ENCODE measurements at places on chromosomes 7 and 10. TPM values are rescaled to one million over a fixed set of nuclear protein-coding genes. Genes with fewer than 3 reads are reported as not detected.

DNA sequence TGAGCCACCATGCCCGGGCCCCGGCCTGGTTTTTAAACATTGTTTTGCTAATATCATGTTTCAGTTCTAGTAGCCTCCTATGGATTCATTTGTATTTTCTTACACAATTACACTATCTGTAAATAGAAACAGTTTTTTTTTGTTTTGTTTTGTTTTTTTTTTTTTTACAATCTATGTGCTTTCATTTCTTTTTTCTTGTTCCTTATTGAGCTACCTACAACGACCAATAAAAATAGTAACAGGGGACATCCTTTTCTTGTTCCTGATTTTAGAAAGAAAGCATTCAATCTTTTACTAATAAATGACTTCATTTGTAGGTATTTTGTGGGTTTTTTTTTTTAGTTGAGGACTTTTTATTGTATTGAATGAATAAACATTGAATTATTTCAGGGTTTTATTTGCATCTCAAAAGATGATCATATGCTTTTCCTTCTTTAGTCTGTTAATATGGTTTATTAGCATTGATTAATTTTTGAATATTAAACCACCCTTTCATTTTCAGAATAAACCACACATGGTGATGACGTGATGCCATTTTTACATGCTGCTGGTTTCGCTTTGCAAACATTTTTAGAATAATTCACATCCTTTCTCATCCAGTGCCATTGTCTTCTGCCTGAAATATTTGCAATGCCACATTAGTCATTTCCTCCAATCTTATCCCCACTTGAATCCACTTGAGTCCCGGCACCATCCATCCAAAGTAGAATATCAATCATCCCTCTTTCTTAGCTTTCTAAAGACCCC lies 18.1 kb upstream of the AKR1E2 start:
- H3K27me3 ChIP-seq, result no peaks in the 10 kb centered on the region
- no peak overlapping the region for H3K4me3 ChIP-seq
- H3K36me3 ChIP-seq, result no peaks in the 10 kb centered on the region
- H3K4me1 ChIP-seq, result peaks cover 4% of the 10 kb centered on the region

DNA sequence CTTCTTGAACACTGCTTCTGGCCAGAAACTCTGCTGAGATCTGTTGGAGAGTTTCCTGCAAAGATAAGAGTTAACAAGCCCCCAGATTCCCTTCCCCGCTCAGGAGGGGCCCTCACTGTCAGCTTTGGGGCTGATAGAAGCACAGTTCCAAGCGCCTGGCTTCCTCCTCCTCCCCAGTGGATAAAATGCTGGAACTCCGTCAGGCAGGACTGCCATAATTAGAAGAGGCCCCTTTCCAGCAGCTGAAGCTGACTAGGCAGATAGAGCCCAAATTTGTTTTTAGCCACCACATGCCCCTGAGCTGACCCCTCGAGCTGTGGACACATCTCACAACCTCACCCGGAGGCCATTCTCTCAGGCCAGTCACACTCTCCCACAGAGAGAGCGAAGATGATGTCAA lies 89.4 kb downstream of the TBXAS1 start:
- H3K36me3 ChIP-seq, result no peaks in the 10 kb centered on the region
- no peak overlapping the region for H3K27ac ChIP-seq
- H3K4me3 ChIP-seq, result no peak overlapping the region
- no peak for DNase-seq

DNA sequence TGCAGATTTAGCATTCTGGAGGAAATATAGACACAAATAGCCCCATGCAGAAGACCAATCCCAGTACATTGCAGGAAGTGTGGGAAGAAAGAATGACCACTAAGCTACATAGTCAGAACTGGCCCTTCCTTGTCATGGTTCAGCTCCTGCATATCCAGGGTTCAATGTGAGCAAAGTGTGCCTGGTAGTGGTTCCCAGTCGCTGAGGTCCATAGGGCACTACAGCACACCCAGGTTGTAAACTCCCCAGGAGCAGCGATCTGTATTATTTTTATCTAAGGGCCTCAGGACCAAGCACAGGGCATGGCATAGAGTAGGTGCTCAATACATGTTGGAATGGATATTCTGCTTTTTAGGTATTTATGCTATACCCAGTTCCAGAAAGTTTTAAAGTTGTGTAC lies 114.4 kb downstream of the RTKN2 start:
- no peak overlapping the region for H3K4me3 ChIP-seq
- H3K4me1 ChIP-seq, result no peaks in the 10 kb centered on the region
- DNase-seq, result no peak
- no peaks in the 10 kb centered on the region for H3K36me3 ChIP-seq

The MKX gene
- total RNA-seq, result 1.6 TPM

DNA sequence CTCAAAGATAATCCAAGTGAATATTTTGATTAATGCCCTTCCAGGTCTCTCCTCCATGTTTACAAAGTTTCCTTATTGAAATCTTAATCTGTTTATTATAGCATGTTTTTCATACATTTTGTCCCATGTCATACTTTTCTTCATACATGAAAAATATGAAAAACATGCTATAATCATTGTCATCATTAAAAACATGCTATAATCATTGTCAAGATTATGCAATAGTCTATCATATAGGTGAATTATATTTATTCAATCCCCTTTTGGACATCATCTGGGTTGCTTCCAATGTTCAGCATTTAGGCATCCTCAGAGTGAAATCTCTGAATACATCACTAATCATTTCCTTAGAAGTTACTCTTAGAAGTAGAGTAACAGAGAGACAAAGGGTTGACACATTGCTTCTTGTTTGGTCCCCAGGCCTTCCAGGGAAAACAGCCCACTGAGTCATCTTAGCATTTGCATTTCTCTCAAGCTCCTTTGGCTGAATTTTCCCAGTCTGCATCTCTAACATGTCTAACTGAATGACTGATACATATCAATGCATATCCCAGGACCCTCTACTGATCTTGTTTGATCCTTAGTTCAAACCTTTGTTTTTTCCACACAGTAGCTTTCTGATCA lies 87.0 kb downstream of the SGMS1 start:
- no peak overlapping the region for H3K4me3 ChIP-seq
- no peaks in the 10 kb centered on the region for H3K4me1 ChIP-seq
- H3K27ac ChIP-seq, result no peak overlapping the region
- no peaks in the 10 kb centered on the region for H3K36me3 ChIP-seq

DNA sequence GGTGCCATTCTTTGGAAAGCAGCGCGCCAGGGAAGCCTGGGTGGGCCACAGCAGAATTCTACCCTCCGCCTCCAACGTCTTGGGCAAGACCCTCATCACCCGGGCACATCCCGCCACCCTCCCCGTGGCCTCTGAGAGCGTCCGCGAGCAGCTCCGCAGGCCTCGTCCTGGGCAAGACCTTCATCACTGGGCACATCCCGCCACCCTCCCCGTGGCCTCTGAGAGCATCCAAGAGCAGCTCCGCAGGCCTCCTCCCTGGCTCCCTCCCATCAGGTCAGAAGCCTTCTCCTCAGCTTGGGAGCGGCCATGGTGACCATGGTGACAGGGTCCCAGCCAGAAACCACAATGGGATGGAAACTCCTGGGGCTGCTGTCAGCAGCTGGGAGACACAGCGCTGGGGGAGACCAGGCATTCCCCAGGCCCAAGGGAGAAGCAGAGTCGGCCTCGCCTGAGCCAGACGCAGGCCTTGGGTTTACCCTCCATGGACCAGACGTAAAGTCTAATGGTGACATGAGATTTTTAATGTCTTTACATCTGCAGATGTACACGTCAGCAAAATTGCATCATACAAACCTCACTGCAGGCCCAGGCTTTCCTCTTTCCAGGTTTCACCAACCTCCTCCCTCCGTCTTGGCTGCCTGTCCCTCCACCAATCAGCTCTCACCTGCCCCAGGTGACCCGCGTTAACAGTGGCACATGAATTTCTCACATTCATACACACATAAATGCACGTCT lies 55.1 kb upstream of the PPP2R2D start:
- no peaks in the 10 kb centered on the region for H3K36me3 ChIP-seq
- no peak for DNase-seq
- H3K4me1 ChIP-seq, result no peaks in the 10 kb centered on the region
- H3K27me3 ChIP-seq, result no peaks in the 10 kb centered on the region
- no peak overlapping the region for H3K4me3 ChIP-seq
